ENCODE measurements at places on chromosomes 7 and 10.

GRCh38 chr7:27585781-27586447 is 76.8 kb downstream of the HIBADH start:
- no peak for DNase-seq

GRCh38 chr7:7786595-7786994 is 68.2 kb upstream of the RPA3 start:
- peak; percentile 23 for DNase-seq

DNA sequence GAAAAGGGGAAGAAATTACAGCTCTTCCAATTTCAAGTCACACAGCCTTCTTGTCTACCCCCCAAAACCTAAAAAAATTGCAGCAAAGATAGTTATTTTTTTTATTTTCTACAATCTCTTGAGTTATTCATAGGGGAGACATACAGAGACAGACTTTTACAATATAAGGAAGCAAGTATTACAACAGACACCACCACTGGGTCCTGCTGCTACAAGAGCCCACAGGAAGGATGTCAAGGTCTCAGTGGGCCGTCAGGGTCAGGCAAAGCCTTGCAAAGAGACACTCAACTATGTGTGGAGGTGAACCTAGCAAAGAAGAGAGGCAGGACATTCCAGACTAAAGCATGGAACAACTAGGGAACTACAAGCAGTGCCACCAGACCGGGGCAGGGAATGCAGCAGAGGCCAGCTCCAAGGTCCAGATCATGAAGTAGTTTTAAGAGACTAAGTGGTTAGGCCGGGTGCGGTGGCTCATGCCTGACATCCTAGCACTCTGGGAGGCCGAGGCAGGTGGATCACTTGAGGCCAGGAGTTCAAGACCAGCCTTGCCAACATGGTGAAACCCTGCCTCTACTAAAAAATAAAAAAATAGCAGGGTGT is 28.2 kb upstream of the ZCCHC24 start:
- no peak for DNase-seq

- no peak for DNase-seq
Observed at GRCh38 chr10:29319205-29319781, 30.4 kb downstream of the LYZL1 start.

GRCh38 chr10:26491276-26491675 is 53.1 kb downstream of the APBB1IP start:
- DNase-seq, result no peak

DNA sequence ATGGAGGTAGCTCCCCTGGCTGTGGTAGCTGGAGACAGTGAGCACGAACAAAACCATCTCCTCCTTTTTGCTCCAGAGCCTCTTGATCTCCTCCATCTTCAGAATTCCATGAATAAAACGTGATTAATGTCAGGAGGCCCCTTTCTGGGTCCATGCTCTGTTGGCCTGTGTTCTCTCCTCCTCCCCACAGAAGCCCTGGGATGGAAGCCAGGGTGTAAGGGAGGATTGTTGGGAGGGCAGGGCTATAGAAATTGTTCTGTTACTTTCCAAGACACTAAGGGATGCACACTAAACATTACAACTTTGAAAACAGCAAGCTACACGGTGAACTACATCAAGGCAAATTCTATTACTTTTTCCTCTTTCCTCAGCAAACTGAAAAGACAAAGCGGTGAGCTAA is 96.3 kb downstream of the RNF216 start:
- no peak for DNase-seq

GRCh38 chr10:72784551-72785351 is 92.8 kb downstream of the MCU start:
- DNase-seq, result no peak

All from hematopoietic multipotent progenitor cell treated with erythropoietin and hydrocortisone succinate and interleukin-3 and kit ligand, for 8 days (in vitro differentiated cells).